A172 (cell line): ENCODE measurements at places on chromosomes 1 and 21.

DNA sequence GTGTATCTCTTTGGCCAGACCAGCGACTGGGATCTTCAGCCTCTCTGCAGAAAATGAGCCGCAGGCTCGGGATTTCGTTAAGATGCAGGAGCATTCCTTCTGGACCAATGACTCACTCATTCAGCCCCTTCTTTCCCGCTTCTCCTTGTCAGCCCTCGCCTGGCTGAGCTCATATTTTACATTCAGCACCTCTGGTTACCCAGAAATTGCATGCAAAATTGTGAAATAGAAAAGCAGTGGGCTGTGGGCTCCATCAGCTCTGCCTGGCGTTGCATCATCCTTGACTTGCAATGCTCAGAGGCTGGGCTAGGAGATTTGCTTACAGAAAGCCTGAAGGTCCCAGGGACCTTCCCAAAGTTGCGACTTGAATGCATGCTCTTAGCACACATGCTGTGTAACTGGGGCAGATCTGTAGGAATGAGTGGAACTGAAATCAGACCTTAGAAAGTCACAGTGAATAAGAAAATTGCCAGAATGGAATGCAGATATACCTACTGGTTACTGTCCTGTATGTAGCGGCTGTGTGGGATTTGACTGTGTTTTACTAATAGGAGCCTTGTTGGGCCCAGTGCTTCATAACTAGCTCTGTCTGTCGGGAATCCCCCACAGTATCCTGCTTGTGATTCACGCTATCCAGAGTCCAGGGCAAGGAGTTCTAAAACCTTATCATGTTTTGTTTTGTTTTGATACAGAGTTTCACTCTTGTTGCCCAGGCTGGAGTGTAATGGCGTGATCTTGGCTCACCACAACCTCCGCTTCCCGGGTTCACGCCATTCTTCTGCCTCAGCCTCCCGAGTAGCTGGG lies 444.8 kb downstream of the KIF26B start:
- peak; percentile 62 for DNase-seq

DNA sequence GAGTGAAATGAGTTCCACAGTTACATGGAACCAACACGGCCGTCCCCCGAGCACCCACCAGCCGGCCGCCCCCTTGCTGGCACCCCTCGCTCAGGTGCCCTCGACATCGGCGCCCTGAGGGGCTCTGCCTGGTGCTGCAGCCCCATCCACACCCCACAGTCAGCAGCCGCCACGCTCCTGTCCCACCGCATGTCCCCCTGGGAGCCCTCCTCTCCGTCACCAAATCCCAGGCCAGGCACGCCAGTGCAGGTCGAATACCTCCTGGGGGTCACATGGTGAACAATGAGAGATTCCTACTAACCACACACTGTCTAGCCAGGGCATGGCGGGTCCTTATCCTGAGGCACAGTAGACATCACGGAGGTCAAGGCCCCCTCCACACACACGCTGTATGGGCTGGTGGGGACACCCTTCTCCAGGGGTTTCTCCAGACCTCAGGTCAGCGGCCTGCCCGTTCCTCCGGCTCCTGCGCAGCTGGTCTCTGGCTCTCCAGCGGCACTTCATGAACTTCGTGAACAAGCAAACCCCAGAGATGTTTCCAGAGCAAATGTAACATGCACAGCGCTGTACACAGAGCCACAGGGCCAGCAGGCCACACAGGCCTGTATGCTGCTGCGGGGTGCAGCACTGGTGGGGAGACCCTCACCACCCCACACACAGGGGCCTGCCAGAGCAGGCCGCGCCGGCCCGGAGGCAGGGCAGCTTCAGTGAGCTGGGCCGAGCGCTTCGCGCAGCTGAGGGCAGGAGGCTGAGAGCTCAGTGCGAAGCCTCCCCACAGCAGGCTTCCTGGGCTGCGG lies 21.8 kb downstream of the POFUT2 start:
- no peak for DNase-seq

DNA sequence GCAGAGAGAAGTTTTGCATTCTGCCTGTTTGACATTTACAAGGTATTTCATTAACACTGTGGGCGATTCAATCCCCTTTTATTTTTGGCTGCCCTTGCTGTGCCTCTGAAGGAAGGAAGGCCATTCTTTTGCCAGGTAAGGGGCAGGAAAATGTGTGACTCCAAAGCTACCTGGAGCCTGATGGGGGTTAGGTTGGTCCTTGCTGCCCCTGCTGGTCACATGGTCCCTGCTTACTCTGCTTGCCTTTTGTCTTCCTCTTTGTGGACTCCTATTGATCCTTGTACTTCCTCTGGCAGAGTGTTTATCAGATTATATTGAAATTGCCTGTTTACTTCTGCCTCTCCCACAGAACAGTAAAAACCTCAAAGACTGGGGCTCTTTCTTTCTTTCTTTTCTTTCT lies 65.7 kb downstream of the ST6GALNAC3 start:
- DNase-seq, result no peak

- DNase-seq, result no peak
Measured at GRCh38 chr1:97007840-97008604, 286.4 kb downstream of the PTBP2 start.

GRCh38 chr1:66176832-66177231 lies 357.1 kb upstream of the SGIP1 start:
- DNase-seq, result no peak

GRCh38 chr1:1630191-1630964 lies 1.6 kb upstream of the MMP23B start:
- DNase-seq, result no peak

DNA sequence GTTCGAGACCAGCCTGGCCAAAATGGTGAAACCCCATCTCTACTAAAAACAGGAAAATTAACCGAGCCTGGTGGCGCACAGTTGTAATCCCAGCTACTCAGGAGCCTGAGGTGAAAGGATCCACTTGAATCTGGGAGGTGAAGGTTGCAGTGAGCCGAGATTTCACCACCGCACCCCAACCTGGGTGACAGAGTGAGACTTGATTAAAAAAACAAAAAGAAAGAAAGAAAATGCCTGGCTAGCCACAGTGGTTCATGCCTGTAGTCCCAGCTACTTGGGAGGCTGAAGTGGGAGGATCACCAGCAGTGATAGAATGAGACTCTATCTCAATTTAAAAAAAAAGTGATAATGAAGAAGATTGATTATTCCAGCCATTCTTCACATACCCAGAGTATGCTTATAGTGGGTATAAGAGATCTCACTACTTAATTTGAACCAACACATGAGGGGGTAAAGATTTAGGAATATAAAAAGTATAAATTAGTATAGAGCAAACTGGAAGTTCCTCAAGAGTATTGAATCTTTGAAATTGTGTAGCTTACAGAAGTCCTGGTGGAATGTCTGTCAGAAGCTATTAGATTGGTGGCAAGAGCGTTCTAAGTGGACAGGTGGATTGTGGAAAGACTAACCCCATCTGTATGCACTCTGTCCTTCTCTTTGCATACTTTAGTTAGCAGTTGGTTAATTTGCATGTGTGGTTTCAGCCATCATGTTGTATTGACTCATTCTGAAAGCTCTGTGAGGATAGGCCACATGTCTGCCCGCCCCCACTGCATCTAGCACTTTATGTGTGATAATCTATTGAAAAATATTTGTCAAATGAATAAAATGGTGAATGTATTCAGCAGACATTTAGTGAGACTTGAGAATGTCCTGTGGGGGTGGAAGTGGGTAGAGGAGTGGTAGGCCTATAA lies 25.0 kb downstream of the RLF start:
- peak; percentile 20 for DNase-seq

GRCh38 chr1:201916649-201917249 lies 28.1 kb downstream of the SHISA4 start:
- peak; percentile 86 for DNase-seq

- no peak for DNase-seq
Measured at GRCh38 chr21:34612557-34612956, 2.4 kb downstream of the RCAN1 start.

- DNase-seq, result peak; percentile 84
Measured at GRCh38 chr1:205591522-205592351, 40.1 kb downstream of the ELK4 start.

DNA sequence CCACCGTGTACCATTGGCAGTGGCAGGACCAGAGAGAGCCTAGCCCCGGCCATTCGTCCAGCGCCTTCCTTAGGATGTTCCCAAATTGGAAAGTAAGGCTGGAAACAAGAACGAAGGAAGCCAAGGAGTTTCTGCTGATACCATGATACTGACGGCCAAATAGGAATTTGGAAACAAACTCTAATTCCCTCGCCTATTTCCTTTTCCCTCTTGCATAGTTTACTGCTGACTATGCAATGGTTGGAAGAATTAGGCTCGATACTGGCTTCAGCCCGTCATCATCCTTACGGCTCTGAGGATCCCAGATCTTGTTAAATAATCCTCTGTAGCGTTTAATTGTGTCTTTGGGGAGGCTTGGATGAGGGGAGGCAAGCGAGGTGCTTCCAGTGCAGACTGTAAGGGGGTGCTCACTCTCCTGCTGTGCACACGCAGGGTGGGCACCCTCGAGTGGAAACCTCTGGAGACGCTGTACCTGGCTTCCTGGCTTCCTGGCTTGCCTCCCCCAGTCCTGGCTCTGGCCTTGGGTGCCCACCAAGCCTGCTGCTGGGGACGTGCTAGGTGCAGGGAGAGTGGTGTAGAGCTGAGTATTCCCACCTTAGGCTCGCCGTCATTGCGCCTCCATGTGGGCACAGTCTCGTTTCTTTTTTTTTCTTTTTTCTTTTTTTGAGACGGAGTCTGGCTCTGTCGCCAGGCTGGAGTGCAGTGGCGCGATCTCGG lies 27.4 kb upstream of the CAMTA1 start:
- DNase-seq, result no peak

DNA sequence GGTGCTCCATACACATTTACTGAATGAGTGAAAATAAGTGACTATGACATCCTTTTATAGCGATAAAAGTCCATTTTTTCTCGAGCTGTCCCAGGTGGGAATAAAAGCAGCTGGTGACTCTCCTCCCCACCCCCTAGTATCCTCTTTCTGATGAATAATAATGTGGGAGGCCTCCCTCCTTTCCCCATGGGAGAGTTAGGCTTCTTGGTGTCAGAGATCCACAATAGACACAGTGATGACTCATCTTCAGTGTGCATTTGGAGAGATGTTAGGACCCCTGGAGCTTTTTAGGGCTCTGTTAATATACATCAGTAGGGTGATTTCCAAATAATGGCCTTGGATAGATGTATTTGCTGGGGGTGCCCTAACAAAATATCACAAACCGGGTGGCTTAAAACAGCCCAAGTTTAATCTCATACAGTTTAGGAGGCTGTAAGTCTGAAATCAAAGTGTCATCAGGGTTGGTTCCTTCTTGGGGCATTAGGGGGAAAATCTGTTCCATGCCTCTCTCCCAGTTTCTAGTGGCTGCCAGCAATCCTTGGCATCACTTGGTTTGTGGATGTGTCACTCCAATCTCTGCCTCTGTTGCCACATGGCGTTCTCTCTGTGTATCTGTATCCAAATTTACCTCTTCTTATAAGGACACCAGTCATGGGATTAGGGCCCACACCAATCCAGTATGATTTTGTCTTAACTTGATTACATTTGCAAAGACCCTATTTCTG lies 4.4 kb upstream of the PHC2 start:
- peak; percentile 78 for DNase-seq

DNA sequence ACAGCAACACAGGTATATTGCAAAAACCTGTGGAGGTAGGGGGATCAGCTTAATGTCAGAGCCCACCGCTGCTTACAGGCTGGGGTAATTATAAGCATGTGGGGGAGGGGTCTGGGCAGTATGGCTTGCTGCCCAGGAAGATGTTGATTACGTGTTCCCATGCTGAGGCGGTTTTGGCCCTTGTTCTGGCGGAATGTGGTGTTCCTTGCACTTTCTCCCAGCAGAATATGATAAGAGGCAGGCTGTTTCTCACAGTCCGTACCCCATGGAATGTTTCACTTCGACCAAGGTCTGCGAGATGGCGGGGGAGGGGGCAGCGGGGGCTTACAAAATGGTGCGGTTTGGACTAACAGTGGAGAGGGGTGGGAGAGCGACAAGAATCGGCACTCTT lies 9.8 kb upstream of the HPCAL4 start:
- no peak for DNase-seq

DNA sequence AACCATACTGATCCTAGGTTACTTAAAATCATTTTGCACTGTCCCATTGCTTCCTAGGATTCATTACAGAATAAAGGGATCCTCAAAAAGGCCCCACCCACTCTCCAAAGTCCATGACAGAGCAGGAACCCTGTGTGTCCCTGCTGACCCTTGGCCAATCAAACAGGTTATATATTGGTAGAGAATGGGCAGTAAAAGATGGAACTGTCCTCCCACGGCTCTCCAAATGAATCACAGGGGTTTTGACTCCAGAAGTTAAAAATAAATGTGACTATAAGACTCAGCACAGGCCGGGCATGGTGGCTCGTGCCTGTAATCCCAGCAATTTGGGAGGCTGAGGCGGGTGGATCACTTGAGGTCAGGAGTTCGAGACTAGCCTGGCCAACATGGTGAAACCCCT lies 65.5 kb downstream of the ACOT7 start:
- no peak for DNase-seq

GRCh38 chr1:111318523-111318922 lies 27.9 kb downstream of the CHIA start:
- no peak for DNase-seq

DNA sequence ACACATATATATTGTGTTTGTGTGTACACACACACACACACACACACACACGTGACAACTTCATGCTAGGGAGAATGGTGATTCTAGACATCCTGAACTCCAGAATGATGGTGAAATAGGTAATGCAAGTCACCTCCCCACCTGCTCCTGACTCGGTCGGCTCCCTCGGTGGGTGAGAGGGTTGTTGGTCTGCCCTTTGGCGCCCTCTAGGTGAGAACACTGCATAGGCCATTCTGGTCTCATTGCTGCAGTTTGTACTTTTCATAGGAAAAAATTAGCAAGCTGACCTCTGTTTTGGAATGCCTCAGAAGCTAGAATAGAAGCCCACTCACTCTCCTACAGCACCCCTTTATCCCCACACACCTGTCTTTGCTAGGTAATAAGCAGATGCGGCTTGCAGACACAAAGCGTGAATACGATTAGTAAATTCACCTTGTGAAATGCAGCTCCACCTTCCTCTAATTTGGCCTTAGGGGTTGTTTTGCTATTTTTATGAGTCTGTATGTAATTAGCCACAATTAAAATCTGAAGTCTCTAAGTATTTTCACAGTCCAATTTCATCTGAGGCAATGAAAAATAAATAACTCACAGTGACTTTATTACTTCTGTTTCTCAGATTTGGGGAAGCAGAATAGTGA lies 130.0 kb upstream of the KCNJ15 start:
- DNase-seq, result peak; percentile 68

- DNase-seq, result no peak
Measured at GRCh38 chr1:235854347-235854746, 12.4 kb downstream of the LYST start.

- DNase-seq, result peak; percentile 72
Measured at GRCh38 chr21:39088831-39089380, 94.3 kb downstream of the PSMG1 start.
